ENCODE measurements at places on chromosomes 3 and 15.
A peak's percentile ranks its signal among the peaks of the same experiment; 100 is the strongest.

- peak; percentile 18 for DNase-seq
These were observed 209.4 kb downstream of the CADPS start for GRCh38 chr3:62665627-62666437.

- DNase-seq = no peak
These were observed 30.9 kb upstream of the SPSB4 start for GRCh38 chr3:141020143-141020830.

DNA sequence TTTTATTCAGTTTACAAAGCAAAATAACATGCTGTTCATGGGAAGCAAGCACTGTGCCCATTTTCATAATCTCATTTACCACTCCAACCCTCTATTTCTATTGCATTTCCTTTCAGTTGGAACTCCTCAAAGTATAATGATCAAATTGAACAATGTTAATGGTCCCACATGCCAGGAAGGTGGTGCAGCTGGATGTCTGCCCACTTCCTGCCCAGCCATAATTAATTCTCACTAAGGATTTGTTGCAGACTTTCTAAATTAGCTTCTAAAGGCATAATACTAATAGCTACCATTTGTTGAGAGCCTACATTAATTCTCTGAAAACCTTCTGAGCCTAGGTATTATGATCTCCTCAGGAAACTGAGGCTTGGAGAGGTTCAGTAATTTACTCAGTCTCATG lies 316.1 kb upstream of the TPM1 start:
- no peak for DNase-seq

DNA sequence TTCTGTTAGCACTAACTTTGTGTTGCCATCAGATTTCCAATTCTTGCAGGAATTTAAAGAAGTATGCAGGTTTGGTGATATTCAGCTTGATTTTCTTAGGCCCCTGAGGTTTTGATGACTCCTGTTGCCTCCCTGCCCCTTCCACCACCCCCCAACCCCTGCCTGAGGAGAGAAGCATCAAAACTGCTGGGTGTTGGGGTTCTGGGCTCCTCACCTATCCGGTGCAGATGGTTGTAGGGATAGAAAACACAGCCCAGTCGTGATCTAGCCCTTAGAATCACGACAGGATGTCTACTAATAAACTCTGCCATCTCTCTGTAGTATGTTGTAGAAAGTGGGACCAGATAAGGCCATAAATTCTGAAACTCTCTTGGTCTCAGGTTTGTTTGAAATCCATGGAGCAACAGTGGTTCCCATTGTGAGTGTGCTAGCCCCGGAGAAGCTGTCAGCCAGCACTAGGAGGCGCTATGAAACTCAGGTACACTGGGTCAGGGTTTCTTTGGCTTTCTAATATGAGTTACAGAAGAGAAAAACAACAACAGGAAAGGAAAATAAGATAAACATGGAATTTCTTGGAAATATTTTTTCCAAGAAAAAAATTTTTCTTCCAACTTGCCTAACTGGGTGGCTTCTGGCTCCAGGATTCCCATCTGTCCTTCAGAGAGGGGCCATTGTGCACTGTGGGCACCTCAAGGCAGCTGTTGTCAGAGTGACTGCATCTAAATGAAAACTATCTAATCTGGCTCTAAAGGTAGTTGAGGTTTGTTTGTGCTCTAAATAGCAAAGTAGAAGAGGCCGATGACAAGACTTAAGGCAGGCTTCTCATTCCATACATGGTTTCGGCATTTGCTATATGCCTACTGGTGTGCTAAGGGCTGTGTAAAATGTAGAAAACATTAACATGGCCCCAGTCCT lies 8.7 kb downstream of the SRP14 start:
- peak; percentile 22 for DNase-seq

- DNase-seq = peak; percentile 31
These were observed 104.8 kb downstream of the ETFA start for GRCh38 chr15:76206325-76206976.

DNA sequence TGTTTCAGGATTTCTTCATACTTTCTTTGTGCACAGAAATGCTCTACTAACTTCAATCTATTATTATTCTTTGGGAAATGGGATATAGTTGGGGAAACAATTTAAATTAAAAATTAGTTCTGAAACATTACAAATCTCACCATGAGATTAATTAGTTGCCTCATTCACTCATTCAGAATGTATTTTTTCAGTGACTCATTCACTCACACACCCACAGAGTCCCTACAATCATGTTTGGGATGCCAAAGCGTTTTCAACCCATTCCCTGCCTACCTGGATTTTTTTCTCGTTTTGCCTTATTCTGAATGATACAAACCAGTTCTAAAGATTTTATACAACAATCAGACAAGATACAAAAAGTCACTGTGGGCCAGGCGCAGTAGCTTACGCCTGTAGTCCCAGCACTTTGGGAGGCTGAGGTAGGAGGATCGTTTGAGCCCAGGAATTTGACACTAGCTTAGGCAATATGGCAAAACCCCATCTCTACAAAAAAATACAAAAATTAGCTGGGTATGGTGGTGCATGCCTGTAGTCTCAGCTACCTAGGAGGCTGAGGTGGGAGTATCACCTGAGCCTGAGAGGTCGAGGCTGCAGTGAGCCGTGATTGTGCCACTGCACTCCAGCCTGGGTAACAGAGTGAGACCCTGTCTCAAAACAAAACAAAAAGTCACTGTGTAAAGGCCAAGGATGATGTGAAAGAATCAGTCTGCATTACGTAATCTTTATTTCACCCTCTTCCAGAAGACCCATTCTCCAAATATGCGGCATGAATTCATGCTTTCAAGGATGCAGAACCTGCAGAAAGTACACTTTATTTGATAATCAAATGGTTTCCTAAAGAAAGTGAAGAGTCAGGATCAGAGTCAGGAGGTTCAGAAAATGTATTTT lies 34.8 kb upstream of the ARHGEF3 start:
- DNase-seq = no peak

GRCh38 chr3:136109499-136109898 lies 86.6 kb downstream of the MSL2 start:
- DNase-seq = no peak

GRCh38 chr3:119085070-119085439 lies 50.4 kb upstream of the IGSF11 start:
- DNase-seq = no peak

All from IMR-90 (cell line).